ENCODE measurements at places on chromosomes 16 and 17.

GRCh38 chr16:14196539-14196938 lies 125.4 kb downstream of the MRTFB start:
- DNase-seq: no peak

DNA sequence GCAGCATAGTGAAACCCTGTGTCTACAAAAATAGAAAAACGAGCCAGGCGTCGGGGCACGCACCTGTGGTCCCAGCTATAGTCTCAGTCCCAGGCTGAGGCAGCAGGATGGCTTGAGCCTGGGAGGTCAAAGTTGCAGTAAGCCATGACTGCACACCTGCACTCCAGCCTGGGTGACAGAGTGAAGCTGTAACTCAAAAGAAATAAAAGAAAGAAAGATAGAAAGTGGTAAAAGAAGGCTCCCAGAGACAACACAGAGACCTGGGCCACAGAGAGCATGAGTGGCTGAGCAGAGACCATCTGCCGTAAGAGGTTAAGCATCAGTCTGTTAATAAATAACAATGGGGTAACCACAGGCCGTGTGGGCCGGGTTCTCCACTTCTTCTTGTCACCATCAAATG lies 15.3 kb upstream of the HEXD start:
- no peak for DNase-seq

- DNase-seq: peak; percentile 68
Observed at GRCh38 chr17:19295473-19296135, 58.4 kb downstream of the EPN2 start.

DNA sequence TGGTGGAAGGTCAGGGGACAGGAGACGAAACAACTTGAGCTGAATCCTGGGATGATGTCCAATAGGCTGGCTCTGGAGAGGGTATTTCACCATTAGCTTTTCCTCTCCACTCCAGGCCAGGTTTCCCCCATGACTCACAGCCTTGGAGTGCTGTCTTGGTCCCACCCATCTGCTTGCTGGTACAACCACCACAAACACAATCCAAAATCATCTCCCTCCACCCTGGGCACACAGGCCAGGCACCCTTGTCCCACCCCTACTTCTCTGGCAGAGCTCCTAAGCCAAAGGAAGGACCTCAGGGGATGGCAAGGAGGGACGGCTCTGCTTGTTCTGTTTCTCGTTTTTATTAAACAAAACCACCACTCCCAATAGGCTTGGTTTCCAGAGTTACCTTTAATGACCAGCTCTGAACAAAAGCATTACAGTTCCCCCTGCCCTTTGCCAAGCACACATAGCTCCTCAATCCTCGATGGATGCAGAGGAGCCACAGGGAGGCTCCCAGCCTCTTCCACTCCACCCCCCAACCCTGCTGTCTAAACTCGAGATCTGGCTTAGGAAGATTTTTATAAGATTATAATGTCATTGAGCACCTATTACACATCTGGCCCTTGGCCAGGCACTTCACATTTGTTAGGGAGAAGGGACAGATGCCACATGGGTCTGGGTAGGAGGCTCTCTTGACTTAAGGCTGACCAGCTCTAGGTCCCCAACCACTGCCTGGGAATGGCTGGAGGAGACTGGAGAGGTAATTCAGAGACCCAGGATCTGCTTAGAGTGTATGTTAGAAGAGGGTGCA lies 13.3 kb downstream of the CAVIN1 start:
- no peak for DNase-seq

DNA sequence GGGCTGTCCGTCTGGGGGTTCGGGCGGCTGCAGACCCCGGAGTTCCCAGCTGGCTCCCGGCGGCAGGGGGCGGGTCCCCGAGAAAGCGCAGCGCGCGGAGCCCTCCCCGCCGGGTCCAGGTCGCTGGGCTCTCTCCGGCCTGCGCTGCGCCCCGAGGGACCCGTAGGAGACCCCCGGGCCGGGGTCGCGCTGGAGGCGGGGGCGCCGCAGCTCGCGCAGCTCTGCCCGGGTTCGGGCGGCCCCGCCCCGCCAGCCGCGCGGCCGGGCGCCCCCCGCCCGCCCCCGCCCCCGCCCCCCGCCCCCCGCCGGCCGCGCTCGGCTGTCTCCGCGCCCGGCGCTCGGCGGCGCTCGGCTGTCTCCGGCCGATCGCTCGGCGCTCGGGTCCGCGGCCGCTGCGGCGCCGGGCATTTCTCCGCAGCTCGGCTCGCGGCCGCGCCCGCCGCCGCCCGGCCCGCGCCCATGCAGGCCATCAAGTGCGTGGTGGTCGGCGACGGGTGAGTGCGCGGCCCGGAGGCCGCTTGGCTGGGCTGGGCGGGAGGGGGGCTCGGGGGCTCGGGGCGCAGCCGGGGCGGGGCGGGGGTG lies at the start of gene RAC3:
TSS of gene RAC3 (plus strand) at position 376 of the 582 bp plus-strand sequence. CDS start at position 460, 84 bp downstream.
- DNase-seq: peak; percentile 13

DNA sequence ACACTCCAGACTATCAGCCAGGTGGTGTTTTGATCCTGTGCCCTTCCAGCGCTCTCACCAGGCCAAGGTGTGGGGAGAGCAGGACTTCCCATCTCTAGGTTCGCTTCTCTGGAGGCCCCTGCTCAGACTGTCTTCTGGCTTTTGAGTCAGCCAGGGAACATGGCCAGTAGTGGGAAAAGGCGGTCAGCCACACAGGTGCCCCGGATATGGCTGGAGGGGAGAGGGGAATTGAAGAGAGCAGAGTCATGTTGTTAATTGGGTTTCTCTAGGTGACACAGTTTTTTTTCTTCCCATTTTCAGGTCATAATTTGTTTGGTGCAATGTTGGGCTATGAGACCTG lies 1.5 kb downstream of the MINK1 start:
- DNase-seq: no peak

DNA sequence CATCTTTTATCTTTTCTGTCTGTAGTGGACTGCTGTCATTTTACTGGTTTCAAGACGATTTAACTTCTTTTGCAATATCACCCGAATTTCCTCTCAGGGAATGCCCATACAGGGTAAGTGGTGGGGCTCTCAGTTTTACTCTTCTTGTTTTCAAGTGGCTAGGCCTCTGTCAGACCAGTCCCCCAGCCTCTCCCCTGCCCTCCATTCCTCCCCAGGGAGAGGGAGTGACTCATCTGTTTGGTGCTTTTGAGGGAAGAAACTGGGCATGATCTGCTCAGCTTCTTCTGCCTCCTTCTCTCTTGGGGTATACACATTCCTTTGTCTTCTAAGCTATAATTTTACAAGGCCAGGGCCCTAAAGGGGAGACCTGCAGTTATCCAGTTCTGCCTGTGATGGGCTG lies 332.0 kb downstream of the CBLN1 start:
- no peak for DNase-seq

- DNase-seq: no peak
Observed at GRCh38 chr17:40832840-40833239, 10.4 kb upstream of the KRT10 start.

GRCh38 chr16:29912087-29912486 lies 11.8 kb downstream of the ASPHD1 start:
- DNase-seq: no peak

DNA sequence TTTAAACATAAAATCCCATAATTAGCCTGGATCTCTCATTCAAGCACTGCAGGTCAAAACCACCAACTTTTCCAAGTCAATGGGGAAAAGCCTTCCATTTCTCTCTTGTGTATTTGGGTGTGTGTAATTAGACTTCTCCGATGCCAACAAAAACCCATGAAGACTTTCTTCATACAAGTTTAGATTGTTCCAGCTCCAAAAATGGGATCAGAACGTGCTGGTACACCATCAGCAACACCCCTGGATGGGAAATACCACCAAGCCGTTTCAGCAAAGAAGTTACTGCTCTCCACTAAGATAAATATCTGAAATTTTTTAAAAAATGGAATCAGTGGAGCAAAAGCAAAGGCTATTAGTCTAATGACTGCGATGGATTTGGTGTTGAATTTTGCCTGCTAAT lies 837.3 kb upstream of the SOX9 start:
- no peak for DNase-seq

- DNase-seq: peak; percentile 89
Observed at GRCh38 chr17:42111871-42112551, 503 bp downstream of the DHX58 start.

GRCh38 chr17:49977463-49978389 lies 8.7 kb downstream of the DLX4 start:
- no peak for DNase-seq

DNA sequence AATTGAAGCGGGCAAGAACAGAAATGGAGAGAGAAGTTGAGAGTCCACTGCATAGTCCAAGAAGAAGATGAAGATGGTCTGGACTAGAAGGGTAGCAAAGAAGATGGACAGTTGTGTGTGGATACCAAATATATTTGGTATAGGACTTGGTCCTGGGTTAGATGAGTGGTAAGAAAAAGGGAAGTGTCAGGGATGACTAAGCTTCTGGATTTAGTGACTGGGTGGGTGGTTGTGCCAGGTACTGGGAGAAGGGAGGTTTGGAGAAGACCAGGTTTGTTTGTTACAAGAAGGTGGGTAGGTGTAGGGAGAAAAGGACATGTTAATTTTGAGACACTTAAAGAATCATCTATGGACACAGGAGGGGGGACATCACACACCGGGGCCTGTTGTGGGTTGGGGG lies 5.4 kb downstream of the VMP1 start:
- DNase-seq: peak; percentile 30

DNA sequence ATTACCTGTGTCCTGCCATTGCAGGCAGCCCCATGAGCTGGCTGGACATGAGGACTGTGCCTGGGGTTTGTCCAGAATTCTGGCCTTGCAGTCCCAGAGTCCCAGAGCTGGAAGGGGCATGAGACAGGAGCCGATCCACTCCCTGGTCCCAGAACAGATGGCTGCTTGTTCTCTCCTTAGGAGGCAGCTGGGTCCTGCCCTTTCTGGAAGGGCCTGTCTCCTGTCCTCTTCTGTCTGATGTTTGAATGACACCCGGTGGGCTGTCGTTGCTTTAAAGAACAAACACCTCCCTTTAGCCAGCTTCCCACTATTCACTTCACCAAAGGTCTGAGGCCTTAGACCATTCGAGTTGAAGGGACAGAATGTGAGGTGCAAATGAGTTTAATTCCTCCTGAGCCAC lies 63.8 kb downstream of the RAP1GAP2 start:
- no peak for DNase-seq

GRCh38 chr16:89200124-89200849 lies at the start of gene SLC22A31:
Gene SLC22A31 (minus strand): TSS chr16:89200537. CDS start chr16:89200501, 36 bp downstream.
- DNase-seq: no peak

- DNase-seq: no peak
Observed at GRCh38 chr17:2602597-2603017, 9.2 kb downstream of the PAFAH1B1 start.

DNA sequence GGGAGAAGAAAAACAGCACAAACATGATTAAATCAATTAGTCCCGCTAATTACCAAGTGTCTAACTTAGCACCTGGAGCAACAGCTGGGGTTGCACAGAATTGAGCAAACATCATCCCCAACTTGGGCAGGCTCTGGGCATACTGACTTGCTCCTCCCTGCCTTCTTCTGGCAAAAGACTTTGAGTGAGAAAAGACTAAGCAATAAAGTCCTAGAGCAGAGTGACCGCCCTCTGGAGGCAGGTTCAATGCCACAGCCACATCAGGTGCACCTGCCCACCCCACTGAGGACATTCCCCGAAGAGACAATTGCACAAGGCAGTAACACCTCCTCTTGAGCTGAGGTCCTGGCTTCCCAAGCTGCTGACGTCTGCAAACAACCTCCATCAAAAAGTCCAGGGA lies 358.3 kb downstream of the SOX9 start:
- DNase-seq: no peak

- DNase-seq: no peak
Observed at GRCh38 chr17:17155568-17155967, 50.6 kb downstream of the PLD6 start.

DNA sequence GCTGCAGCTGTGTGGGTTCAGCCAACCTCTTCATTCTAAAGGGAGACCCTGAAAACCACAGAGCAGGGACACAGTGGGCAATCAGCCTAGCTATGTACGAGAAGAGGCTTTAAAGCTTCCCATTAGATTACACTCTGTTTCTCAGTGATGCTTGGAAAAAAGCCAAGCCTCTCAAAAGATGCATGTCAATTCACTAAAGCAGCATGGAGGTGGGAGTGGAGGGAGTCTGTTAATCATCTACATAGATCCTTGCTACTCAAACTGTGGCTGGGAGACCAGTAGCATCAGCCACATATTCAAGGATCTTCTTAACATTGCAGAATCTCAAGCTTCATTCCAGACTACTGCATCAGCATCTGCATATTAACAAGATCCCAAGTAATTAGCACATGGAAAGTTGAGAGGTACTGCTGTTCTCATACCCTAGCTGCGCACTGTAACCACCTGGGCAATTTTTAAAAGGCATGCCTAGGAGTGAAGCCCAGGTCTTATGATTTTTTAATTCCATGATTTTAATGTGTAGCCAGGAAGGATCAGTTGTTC lies 305.9 kb downstream of the PMP22 start:
- no peak for DNase-seq

DNA sequence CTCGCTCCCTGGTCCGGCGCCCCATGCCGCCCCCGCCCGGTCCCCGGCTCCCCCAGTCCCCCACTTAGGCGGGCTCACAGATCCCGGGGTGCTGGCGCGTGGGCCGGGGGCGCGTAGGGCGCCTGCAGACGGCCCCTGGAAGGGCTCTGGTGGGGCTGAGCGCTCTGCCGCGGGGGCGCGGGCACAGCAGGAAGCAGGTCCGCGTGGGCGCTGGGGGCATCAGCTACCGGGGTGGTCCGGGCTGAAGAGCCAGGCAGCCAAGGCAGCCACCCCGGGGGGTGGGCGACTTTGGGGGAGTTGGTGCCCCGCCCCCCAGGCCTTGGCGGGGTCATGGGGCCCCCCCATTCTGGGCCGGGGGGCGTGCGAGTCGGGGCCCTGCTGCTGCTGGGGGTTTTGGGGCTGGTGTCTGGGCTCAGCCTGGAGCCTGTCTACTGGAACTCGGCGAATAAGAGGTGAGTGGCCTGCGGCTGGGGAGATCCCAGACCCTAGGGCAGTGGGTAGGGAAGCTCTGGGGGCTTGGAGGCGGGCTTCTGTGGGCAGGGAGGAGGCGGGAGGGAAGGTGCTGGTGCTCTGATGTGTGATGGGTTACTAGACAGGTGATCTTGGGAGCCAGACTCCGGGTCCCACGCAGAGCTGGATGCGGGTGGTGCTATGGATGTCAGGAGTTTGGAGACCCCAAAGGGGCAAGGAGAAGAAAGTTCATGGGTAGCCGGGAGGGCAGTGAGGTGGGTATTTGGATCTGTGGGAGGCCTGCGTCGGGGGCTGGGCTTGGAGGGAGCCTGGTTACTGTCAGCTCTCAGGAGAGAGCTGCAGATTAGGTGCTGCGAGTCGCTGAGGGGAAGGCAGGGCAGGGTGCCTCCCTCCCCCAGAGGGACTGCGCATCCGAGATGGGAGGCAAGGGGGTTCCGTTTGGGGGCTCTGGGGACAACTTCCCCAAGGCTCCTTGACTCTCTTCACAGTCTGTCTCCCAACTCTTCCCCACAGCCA lies 560 bp downstream of the EFNB3 start:
- no peak for DNase-seq

DNA sequence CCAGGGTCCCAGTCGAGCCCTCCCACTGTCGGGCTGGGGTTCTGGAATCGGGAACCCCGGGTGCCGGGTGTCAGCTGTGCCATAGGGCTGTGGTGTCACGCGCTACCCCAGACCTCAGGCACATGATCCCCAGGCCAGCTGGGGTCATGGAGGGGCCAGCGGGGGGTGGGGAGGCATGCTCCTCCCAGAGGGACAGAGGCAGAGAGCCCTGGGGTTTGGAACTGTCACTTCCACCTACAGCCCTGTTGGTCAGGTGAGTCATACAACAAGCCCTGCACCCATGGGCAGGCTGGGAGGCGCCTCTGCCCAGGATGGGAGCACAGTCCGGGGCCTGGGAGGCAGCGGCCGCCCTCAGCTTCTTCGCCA lies 63.0 kb downstream of the BAIAP2 start:
- peak; percentile 69 for DNase-seq

GRCh38 chr16:77406680-77407079 lies 28.2 kb downstream of the ADAMTS18 start:
- no peak for DNase-seq

Data from inflammatory macrophage treated with lipopolysaccharide for 4 hours (primary cell).